ENCODE measurements at places on chromosomes 7 and 10.

DNA sequence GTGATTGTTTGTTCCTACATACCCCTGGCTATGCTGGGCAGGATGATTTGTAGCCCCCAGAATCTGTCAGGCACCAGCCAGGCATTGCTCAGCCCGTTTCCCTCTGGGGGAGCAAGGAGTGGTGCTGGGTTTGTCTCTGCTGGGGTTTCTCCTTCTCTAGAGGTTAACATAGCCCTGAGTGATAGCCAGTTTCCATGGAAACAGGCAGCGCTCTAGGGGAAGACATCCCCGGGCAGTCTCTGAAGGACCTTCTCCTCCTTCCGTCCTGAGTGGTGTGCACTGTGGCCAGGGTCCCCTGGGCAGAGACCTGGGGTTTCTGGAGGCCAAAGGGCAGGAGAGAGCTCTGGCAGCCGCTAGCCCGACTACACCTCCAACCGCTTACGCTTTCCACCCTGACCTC lies 50.6 kb upstream of the LRRC4 start:
- DNase-seq = no peak

- no peak for DNase-seq
Measured at GRCh38 chr7:2614631-2615330, 17.0 kb upstream of the TTYH3 start.

GRCh38 chr10:59075576-59075975 lies 100.9 kb upstream of the PHYHIPL start:
- DNase-seq = no peak

DNA sequence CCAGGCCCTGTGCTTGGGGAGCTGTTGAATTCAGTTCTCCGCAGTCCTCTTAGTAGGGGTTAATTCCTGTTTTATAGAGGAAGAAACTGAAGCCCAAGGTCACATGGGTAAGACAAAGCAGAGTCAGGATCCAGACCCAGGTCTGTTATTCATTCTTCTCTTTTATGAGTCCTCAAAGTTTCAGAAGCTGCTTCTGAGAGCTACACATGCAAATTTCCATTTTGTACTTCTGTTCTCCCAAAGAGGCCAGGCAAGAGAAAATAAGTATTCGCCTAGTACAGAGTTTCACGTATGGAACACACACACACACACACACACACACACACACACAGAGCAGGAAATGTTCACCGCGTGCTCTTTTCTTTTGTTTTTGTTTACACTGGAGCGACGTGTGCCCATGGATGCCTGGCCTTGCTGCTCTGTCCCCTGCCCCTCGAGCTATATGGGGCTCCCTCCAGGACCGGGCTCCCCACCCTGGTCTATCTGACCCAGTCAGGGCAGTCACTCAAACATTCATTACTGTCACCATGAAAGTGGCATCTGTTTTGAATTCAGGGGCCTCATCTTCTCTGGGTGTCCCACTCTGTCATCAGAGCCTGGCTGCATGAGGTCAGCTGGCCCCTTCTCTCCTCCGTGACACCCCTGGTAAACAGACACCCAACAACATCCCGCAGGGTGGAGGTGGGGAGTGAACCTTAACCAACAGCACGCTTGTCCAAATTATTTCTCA lies 84.4 kb downstream of the TNS3 start:
- no peak for DNase-seq

DNA sequence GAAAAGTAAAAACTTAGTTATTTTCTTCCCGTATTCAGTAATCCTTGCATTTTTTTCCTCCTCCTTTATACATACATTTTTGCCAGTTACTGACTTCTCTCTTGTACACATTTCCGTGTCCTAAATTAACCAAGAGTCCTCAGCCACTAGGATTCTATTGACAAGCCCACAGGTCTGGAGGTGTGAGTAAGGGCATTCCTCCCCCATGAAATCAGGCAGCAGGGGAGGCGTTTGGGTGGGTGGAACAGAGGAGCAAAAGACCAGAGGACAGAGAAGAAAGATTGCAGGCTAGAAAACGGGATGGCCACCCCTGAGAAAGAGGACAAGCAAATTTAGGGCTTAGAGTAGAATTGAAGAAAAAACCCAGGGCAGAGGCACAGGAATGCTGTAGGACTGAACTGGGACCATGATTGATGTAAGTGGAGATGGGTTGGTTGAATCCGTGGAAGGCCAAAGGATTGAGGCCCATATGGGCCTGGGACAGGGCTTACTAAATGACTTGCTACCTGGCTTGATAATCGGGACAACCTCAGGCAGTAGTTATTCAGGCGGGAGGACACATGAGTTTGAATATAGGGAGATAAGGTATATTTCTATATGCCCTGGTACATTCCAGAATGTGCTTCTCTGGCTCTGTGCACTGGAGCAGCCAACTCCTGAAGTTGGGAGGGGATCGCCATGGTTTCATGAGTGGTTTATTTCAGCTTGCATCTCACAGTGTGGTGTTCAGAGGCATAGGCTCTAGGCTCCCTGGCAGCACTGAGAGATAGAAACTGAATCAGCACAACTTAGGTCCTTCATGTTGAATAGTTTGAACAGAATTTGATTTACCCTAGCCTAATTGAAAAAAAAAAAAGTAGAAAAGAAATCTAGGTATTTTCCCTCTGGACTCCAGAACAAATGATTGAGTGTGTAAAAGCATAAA lies 28.0 kb downstream of the IKZF1 start:
- no peak for DNase-seq

- peak; percentile 92 for DNase-seq
Measured at GRCh38 chr7:30162622-30163124, 27.9 kb downstream of the MTURN start.

GRCh38 chr10:97584060-97584797 lies at the start of gene HOGA1:
TSS of gene HOGA1 (plus strand) at chr10:97584389. CDS start at chr10:97584704, 315 bp downstream.
- peak; percentile 83 for DNase-seq

- DNase-seq = peak; percentile 94
Measured at GRCh38 chr10:29804025-29804852, 169.5 kb upstream of the SVIL start.

DNA sequence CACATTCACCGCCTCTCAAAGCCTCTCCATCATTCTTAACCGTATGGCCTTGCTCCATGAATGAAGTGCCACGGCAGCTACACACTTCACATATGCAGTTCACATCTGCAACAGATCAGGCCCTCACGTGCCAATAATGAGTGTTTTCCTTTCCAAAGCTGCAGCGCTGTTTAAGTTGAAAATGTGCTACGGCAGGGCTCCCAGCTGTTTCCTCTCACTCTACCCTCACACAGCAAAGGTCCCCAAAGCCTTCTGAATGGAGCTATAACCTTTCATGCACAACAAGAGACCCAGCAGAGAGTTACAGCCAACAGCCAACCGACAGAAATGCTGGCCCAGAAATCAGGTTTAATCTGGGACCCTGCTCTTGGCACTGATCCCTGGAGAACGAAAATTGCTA lies 236.1 kb downstream of the ELMO1 start:
- no peak for DNase-seq

DNA sequence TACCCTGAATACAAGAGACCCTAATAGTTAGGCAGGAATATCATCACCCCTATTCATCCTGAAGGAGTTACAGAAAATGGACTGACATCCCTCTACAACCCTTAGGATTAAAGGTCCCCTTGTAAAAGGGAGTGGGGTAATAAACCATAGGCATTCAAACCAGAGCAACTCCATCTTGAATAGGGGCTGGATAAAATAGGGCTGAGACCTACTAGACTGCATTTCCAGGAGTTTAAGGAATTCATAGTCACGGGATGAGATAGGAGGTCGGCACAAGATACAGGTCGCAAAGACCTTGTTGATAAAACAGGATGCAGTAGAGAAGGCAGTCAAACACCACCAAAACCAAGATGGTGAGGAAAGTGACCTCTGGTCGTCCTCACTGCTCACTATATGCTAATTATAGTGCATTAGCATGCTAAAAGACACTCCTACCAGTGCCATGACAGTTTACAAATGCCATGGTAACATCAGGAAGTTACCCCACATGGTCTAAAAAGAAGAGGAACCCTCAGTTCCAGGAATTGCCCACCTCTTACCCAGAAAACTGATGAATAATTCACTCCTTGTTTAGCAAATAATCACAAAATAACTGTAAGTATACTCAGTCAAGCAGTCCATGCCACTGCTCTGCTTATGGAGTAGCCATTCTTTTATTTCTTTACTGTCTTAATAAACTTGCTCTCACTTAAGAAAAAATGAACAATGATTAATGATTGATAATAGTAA lies 37.2 kb downstream of the CUBN start:
- DNase-seq = no peak

DNA sequence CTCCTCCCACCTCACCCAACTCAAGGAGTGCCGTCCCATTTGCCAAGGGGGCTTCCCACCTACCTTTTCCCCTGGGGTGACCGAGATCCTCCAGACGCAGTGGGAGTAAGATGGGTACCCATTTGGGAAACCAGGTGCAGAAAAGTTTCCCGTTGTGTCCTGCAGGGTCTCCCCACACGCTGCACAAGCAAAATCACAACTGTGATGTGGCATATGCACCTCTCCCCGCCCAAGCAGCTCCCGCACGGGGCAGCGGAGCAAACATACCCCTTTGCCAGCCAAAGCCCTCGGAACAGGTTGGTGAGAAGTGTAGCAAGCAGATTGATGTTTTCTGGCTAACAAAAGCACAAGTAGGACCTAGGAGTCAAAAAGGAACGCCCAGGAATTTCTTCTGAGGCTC lies 51.5 kb upstream of the OPALIN start:
- DNase-seq = no peak

DNA sequence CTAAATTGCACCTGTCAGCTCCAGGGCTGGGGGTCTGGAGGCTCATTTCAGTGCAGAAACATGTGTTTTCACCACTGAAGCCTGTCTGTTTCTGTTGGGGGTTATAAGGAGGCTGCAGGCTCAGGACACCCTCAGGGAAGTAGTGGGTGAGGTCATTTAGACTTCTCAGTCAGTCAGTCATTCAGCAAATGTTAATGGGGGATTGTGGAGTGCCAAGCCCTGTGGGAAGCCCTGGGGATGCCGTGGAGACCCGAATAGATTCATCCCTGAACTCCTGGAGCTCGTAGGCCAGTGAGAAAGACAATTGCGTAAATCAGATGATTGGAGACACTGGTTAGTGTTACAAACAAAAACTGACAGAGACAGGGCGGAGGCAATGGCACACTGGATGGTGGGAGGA lies 19.2 kb downstream of the LHPP start:
- DNase-seq = no peak

GRCh38 chr10:51783941-51784340 lies 84.5 kb upstream of the CSTF2T start:
- DNase-seq = no peak

DNA sequence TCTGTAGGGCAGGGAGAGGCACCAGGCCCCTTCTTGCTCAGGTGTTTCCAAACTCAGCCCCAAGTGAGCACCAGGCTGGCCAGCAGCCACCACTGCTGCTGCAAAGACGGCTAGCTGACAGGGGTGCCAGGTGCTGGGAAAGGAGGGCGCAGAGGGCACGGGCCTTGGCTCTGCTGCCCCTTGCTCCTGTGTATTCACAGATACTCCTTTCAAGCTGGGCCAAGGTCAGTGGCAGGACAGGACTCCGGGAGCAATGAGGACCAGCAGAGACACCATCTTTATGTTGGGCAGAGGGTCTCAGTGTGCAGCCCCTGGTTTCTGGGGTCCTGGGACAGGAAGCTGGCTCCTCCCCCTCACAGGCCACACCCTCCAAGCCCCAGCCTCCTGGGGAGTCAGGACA lies 110.1 kb downstream of the SMURF1 start:
- no peak for DNase-seq

DNA sequence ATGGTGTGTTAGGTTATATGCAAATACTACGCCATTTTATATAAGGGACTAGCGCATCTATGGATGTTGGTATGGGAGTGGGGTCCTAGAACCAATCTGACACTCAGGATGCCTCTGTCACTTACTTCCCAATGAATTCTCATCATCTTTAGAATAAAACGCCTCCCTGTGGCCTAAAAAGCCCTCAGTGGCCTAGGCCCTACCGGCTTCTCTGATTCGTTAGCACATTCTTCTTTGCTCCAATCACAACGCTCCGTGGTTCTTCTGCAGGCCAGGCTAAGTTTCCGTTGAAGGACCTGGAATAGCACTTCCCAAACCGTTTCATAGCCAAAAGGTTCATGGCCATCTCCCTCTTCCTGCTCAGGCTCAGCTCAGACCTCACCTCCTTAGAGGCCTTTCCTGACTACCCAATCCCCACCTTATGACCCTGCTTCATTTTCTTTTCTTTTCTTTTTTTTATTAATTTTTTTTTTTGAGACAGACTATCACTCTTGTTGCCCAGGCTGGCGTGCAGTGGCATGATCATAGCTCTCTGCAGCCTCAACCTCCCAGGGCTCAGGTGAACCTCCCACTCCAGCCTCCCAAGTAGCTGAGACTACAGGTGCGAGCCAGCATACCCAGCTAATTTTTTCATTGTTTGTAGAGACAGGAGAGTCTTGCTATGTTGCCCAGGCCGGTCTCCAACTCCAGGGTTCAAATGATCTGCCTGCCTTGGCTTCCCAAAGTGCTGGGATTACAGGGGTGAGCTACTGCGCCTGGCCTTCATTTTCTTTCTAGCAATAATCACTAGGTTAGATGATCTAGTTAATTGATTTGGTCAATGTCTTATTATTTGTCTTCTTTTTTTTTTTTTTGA lies 24.5 kb upstream of the YWHAG start:
- peak; percentile 51 for DNase-seq
